Thyroid gland (tissue), 4 donors: ENCODE measurements at places on chromosomes 11 and 22. TPM values are rescaled to one million over a fixed set of nuclear protein-coding genes. Genes with fewer than 3 reads are reported as not detected.
A peak's percentile ranks its signal among the peaks of the same experiment; 100 is the strongest.

OR10D3 gene
- not detected for total RNA-seq

BBOX1 gene
- total RNA-seq = 45.1 TPM

GRCh38 chr22:50141462-50141861 is 29.1 kb upstream of the PANX2 start:
- no peak for DNase-seq

DNA sequence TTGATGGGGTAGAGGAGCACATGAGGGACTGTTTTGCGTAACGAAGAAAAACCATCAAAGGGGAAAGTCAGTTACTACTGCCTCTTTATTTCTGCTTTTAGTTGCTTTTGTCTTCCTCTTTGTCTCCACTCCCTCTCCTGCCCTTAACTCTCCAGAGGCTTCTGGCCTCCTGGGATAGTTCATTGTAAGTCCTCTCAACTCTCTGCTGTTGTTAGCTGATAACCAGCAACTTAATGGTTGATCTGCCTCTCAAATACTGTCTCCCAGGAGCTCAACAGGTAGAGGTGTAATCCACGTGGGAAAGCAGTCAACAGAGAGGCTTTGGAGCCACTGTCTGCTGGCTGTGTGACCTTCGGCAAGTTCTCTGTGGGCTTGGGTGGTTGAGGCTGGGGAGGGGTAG is 47.3 kb downstream of the CCDC81 start:
- no peak for DNase-seq

DNA sequence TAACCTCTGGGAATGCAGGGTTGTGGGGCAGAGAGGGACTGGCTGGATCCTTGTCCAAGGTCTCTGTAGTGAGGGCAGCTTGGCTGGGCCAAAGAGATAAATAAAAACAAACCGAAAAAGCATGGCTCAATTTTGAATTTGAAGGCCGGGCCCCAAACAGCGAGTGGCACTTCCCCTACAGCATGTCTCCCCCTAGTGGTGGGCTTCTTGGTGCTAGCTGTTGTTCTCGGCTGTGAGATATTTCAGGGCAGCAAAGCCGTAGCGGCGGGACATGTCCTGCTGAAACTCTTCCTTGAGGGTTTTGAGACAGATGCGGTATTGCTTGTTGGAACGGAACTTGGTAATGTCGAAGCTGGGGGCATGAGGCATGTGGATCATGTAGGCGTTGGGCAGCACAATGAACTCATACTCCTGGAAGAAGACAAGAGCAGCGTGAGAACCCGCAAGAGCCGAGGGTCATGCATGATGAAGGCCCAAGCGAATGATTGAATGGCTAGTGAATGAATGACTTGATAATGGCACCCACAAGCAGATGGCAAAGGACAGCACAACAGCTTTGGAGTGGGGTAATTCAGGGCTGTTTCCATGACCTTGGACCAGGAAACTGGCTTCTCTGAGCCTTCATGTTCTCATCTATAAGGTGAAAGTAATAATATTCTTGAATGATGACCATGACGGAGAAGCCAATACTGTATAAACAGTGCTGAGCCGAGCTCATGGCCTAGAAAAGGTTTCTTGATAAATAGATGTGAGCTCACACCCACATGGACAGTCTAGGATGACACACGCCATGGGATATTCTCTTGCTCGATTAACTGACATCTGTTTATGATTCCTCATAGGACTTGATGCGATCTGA is 216.3 kb upstream of the SYN3 start:
- no peak for DNase-seq

DNA sequence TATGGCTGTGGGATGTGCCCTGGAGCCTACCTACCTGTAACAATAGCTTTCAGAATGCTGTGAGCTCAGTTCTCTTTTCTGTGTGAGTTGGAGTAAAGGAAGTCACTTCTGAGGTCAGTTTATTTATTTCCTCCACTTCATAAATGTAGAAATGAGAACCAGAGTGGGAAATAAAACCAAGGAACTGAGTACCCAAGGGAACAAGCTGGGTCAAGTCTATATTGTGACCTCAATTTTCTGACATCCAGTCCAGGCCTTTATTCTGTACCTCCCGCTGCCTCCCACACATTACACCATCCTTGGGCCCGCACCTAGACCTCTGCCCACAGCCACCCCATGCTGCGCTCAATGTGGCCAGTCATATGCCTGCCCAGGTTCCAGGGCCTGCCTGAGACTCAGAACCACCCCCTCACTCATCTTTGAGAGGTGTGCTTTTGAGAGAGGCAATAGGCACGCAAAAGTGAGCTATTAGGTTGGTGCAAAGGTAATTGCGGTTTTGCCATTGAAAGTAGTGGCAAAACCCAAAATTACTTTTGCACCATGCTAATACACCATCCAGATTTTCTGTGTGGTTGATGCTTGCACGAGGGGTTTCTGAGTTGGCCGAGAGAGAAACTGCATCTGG is 9.8 kb downstream of the MS4A6E start:
- DNase-seq = no peak

GRCh38 chr11:127392575-127392974 is 392.0 kb upstream of the KIRREL3 start:
- DNase-seq = no peak

DNA sequence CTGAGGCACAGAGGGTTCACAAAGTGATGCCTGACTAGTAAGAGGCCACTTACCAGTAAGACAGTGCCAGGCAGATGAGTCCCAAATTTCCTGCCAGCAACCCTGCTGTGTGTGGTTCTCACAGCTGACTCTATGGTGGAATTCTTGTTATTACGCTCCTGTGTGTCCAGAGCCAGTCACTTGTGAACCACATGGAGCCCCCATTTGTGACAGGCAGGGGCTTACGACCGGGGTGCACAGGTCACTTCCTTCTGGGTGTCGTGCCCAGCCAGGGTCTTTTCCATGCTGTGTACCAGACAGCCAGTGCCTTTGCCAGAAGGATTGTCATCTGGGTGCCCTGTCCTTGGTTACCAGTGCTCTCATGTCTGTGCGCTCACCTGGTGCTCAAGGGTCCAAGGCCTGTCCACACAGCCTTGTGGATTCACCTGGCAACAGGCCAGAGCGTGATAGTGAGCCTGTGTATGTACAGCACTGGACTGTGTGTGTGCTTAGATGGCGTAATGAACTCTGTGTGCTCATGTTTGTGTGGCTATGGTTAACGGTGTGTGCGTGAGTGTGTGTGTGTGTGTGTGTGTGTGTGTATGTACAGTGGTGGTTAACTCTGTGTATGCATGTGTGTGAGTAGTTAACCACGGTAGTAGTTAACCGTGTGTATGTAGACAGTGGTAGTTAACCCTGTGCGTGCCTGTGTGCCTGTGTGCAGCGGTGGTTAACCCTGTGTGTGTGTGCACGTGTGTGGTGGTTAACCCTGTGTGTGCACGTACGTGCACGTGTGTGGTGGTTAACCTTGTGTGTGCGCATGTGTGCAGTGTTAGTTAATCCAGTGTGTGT is 18.6 kb downstream of the GRAMD4 start:
- peak; percentile 87 for DNase-seq

GRCh38 chr11:2213890-2214526 is 42.4 kb upstream of the TH start:
- DNase-seq = no peak
